Activated T-helper 17 cell treated with anti-CD3 and anti-CD28 coated beads, Interleukin-2, amount 50 U/mL, for 72 hours (primary cell): ENCODE measurements at places on chromosomes 7 and 10. TPM values are rescaled to one million over a fixed set of nuclear protein-coding genes. Genes with fewer than 3 reads are reported as not detected.

Gene ZCCHC24
- 2.6 TPM for total RNA-seq

Gene PAX4
- not detected for total RNA-seq

Gene OPALIN
- total RNA-seq: not detected

Gene GFRA1
- total RNA-seq: not detected

Gene TMEM273
- 92.2 TPM for total RNA-seq

Gene PLXNA4
- 1.4 TPM for total RNA-seq

Gene AS3MT
- total RNA-seq: 1.6 TPM
